HT-29 (cell line): ENCODE measurements at places on chromosomes 6 and 20.

DNA sequence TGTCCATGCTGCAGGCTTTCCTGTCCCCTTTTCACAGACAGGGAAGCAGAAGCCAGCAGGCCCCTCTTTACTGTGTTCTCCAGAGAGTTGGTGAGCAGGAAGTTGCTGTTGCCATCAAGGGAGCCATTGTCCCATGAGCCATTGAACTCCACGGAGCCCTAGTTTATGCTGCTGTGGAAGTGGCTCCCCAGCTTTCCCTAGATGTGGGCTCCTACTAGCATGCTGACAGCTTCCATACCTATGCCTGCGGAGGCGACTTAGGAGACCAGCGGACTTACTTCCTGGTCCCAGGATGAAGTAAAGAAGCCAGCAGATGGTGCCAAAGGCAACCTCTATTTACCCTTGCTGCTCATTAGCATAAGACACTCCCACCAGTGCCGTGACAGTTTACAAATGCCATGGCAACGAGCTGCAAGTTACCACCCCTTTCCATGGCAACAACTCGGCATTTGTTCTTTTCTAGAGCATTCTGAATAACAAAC lies 30.8 kb upstream of the FKBP1A start:
- DNase-seq, result peak; percentile 91

DNA sequence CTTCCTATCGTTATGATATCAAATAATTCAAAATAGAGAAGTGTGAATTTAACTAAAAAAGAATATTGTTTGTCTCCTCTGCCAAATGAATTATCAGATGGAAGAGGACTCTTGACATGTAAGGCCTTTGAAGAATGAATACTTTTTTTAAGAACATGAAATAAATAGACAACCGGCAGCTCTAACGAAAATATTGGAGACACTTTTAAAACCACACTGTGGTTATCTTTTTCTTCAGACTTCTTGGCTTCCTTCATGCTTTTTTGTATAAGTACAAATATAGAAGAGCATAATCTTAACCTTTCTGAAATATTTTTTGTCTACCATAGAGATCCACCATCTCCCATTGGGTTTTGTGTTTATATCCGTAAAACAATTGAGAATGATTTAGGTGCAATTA lies 115.2 kb upstream of the SCGN start:
- DNase-seq, result no peak

- no peak for DNase-seq
Measured at GRCh38 chr6:64254558-64254957, 619.0 kb downstream of the PHF3 start.

GRCh38 chr6:160349814-160350350 lies 1.7 kb downstream of the SLC22A3 start:
- DNase-seq, result no peak

DNA sequence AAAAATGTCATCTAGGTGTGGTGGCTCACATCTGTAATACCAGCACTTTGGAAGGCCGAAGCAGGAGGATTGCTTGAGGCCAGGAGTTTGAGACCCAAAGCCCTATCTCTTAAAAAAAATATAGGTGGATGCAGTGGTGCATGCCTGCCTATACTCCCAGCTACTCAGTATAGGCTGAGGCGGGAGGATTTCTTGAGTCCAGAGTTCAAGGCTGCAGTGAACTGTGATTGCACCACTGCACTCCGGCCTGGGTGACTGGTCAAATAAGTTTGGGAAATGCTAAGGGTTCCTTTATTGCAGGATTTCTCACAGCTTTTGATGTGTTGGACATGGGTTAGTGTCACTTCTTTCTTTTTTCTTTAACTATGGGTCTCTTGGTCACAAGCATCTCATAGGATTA lies 261.3 kb downstream of the PLCB1 start:
- no peak for DNase-seq

DNA sequence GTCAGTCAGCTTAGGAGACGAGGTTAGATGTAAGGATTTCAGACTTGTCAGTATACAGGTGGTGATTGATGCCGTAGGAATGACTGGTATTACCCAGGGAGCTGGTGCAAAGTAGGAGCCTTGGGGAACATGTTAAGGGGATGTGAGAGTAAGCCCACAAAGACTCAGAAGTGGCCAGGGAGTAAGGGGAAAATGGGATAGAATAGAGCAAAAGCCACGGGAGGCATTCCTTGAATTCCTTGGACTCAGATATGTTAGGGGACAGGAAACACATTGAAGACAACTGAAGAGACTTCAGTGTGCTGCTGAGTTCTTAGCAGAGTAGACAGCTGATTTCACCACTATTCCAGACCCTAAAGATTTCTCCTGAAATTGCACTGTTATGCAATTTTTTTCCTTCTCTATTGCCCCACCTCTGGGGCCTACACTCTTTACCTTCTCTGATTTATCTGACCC lies 1.2 kb upstream of the ACAT2 start:
- no peak for DNase-seq

DNA sequence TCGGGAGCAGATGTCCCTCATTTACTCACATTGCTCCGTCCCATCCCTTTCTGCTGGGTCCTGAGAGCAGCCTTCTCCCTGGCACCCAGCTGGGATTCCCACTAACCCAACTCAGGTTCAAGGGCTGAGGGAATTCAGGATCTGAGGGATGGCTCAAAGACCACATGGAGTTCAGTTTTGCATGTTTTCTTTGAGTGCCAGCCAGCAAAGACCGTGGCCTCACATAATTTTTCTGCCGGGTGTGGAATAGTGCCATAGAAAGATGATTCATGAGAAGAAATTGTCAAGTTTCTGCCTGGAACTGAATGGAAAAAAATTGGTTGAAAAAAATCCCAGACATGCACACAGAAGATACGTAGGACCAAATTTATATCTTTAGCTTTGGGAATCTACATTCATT lies 168.6 kb downstream of the CD83 start:
- DNase-seq, result no peak

- DNase-seq, result no peak
Measured at GRCh38 chr6:113500221-113500620, 356.9 kb upstream of the MARCKS start.

GRCh38 chr20:50837532-50838321 lies 42.9 kb downstream of the BCAS4 start:
- DNase-seq, result no peak

GRCh38 chr20:53738039-53738944 lies 144.7 kb upstream of the ZNF217 start:
- peak; percentile 98 for DNase-seq

- DNase-seq, result no peak
Measured at GRCh38 chr6:16322666-16323312, 84.4 kb downstream of the GMPR start.

DNA sequence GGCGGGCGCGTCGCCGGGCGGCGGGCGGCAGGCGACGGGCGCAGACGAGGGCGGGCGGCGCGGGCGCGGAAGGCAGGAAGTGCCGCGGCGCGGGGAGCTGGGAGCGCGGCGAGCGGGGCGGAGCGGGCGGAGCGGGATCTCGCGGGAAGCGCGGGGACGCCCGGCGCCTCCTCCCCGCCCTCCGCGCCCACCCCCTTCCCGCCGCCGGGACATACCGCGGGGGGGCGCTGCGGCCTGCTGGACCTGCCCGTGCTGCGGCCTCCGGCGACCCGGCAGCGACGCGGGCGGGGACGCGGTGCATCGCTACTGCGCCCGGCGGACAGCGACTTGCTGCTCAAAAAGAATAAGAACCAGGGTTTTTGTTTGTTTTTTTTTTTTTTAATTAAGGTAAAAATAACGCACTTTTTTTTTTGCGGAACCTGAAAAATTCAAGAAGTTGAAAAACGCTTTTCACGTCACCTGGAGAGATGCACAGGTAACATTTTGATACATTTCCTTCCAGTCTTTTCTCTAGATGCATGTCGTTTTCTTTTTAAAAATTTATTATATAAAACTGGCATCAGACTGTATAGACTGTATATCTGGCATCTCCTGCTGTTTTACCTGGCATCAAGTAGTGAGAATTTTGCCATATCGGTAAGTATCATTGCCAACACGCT lies at the start of gene CENPB:
Gene CENPB (minus strand): TSS at position 76 of the 659 bp plus-strand sequence. CDS start 257 bp downstream, outside the sequence.
- DNase-seq, result peak; percentile 87

- no peak for DNase-seq
Measured at GRCh38 chr6:35085359-35086281, 55.5 kb downstream of the TCP11 start.

DNA sequence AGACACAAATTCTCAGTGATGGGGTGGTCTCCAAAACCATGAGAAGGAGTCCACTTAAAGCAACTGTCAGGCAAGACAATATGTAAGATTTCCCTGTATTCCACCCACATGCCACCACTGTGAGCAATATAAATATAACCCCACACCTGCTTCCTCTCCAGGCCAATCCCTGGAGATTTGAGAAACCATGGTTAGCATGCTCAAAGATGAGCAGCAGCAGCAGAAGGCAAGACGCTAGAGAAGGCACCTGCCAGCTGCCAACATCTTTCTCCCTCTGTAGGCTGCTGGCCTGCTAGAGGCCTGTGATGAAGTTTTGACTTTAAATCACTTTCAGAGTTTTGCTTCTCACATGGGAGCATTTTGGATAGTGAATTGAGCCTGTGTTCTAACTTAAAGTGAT lies 7.9 kb upstream of the SOD2 start:
- DNase-seq, result no peak

GRCh38 chr6:6725468-6726209 lies 137.1 kb downstream of the LY86 start:
- no peak for DNase-seq

GRCh38 chr20:41030531-41031242 lies 2.1 kb downstream of the TOP1 start:
- DNase-seq, result peak; percentile 51

- no peak for DNase-seq
Measured at GRCh38 chr20:64142590-64142989, 21.7 kb upstream of the MYT1 start.

DNA sequence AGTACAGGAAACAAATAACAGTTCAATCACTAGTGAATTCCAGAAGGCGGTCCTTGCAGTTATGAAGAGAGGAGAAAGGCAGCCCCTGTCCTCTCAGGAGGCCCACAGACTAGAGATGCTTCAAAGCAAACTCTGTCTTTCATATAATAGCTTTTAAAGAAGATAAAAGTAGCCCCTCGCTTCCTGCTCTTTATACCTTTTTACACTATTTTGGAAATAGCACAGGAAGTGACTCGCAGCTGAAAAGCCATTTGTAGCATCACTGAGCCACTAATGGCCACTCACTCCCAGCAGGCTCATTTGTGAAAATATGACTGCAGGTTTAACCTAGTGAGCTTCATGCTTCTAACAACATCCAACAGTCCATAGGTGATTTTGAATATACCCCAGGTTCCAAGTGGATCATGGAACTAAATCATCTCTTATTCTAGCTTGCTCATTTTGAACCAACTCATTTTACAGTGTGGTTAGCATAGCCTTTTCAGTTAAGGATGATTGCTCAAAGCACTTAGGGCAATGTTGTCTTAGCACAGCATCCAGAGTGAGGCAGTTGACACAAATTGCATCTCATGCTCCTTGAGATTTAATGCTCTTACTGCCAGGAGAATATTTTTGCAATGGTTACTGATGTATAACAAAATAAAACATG lies 136.0 kb upstream of the NRSN1 start:
- no peak for DNase-seq

DNA sequence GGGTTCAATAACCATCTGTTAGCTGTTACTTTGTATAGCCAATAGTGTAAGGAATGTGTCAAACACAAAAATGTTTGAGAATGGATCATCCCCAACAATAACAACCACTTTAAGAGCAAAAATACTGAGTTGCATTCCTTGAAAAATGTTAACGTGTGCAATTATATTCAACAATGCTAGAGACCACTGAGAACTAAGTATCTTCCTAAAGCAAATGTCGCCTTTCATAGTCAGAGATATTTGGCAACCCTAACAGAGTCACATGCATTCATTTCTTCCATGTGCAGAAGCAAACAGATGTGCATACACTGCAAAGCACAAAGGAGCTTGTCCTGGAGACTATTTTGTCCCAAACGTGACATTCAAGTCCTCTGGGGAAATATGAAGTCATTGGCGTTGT lies 448.6 kb downstream of the GJA1 start:
- DNase-seq, result no peak
